ENCODE measurements at places on chromosomes 1 and 21.

DNA sequence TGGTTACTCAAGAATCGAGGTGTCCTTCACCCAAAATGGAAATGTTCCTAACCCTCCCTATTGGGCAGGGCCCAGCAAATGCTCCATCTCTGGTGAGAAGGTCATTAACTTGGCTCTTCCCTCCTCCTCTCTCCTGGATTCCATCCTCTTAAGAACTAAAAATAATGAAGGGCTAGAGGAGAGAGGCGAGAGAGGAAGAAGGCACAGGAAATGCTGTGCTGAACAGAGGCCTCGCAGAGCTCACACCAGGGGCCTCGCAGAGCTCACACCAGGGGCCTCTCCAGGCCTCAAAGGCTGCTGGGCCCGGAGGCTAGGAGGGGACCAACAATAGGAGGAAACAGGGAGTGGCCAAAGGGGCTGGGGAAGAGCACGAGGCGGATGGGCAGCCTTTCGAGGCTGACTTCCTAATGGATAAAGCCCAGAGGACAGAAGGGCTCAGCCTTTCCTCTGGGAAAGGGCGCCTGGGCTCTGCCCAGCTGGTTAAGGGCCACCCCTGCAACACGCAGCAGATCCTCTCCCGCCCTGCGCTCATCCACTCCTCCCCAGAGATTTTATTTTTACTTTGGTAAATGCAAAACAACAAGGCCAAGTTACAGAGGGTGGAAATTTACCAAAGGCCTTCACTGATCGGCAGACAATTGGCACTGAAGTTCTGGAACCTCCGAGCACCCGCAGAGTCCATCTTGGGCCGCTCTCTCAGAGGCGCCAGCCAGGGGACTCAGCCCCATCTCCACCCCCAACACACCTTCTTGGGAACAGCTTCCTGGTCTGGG, 78.5 kb downstream of the ITPKB start:
- DNase-seq: peak; percentile 66

DNA sequence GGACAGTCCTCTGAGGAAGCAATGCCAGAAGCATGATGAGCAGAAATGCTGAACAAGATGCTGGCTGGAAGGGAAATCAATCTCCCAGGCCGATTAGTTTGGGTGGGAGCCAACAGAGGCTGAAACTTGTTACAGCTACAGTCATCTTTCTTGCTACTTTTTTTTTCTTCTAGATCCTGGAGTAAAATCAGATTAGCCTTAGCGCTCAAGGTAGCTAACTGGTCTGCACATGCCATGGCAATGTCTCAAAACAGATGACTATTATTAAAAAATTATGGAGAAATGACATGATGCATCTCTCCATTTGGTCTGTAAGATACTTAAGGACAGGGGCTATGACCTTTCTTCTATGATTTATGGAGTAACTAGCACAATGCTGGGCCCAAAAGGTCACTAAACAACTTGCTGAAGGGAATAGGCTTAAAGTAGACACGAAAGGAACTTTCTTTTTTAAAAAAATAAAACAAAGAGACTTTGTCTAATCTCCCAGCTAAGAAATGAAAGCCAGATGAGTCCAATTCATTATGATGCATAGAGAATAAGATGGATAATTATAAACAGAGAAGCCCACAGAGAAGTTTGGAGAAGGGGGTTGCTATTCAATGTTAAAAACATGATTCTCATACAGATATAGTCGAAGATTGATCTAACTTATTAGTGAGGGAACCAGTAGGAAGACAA, 42.5 kb downstream of the UTP25 start:
- no peak for DNase-seq

DNA sequence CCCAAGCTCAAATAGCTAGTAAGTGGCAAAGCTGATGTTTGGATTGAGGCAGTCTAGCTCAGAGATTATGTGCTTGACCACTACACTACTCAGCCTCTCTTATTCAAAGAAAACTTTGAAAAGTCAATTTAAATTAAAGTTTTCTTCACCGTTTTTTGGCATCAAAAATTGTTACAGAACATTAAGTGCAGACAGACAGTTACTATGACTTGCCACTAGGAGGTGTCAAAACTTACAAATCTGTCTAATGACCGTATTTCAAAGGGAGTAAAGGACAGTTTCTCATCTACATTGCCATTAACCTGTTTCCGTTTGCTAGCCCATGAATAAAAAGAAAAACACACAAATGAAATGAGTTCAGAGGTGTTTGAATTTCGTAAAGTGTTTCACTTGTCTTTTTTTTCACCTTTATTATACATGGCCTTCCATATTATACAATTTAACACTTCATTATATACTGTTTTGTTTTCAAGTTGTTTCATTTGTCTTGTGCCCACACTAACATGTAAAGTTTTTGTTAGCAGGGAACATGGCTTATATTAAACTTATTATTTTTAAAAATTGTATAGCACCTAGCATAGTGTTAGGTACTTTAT, 57.4 kb upstream of the MTF2 start:
- DNase-seq: no peak

- no peak for DNase-seq
Observed at GRCh38 chr1:215285013-215285800, 202.7 kb downstream of the KCNK2 start.

DNA sequence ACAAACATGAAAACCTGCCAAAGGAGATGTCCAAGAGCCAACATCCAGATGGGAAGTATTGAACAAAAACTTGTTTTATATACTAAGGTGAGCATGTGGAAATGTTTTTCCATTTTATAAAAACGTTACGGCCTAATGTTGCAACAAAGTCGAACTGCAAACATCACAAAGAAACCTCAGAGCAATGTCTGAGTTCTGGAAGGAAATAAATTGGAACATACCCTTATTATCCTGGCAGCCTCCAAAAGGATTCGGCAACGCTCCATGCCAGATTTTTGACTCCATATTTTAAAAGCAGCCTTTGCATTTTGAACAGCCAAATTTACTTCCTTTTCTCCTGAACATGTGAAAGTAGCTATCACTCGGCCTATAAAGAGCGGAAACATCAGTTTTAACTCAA, 3.3 kb downstream of the ALDH9A1 start:
- DNase-seq: no peak
